ENCODE measurements at places on chromosomes 1 and 21.

GRCh38 chr1:241869022-241869421, 21.0 kb downstream of the EXO1 start:
- no peak for DNase-seq

- DNase-seq: no peak
These were observed 56.0 kb downstream of the PTPRU start for GRCh38 chr1:29292344-29292743.

DNA sequence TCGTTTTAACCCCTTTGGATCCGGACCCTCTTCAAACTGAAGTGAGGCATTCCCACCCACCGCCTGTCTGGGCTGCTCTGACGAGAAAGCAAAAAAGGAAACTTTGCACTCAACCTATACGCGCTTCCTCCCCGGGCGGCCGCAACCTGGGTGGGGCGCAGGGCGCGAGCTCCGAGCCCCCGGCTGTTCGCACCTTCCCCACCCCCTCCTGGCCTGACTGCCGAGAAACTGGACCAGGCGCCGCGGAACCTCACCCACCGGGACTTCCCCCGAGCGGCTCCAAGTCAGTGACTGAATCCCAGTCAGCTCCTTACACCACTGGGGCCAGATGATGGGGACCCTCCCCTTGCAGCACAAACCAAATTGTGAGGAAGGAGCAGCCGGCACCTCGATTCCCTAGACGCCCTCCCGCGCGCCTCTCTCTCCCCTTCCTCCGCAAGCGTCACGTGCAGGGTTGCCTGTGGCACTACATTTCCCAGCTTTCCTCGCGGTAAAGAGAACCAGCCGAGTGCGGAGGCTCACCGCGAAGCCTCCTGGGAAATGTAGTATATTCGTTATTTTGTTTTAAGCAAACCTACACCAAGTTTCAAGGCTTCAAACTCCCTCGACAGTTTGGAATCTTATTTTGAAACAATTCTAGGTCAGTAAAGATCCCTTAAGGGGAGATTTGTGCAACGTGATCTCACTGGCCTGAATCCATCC, at the start of gene RAB29:
Gene RAB29, minus strand, starts transcription at position 468 of the 702 bp plus-strand sequence. CDS start 526 bp downstream, outside the sequence.
- peak; percentile 78 for DNase-seq

DNA sequence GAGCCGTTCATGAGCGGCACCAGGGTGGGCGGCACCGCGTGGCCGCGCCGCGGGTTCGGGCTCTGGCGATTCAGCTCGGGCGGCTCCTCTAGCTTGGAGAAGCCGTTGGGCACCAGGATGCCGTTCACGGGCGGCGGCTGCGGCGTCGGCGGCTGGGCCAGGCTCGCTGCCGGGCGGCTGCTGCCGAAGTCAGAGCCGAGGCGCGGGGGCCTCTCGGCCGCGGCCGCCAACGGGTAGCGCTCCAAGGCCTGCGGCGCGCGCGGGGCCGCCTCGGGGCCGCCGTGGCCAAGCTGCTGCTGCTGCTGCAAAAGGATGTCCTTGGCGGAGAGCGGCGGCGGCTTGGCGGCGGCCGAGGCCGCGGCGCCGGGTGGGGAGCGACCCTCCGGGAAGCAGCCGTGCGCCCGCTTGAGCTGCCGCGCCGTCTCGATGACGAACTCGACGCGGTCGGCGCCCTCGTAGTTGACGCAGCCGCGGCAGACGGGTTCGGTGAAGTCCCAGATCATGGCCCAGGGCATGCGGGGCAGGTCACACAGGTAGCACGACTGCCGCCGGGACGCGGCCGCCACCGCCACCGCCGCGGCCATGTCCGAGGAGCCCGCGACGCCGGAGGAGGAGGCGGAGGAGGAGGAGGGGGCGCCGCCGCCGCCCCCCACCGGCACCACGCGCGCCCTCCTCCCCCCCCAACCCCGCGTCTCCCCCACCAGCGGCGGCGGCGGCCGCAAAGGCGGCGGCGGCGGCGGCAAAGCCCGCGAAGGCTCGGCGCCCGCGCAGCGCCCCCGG, 877 bp downstream of the IRF2BP2 start:
- peak; percentile 21 for DNase-seq

- DNase-seq: peak; percentile 95
These were observed 4.5 kb upstream of the IER5 start for GRCh38 chr1:181083842-181084605.

DNA sequence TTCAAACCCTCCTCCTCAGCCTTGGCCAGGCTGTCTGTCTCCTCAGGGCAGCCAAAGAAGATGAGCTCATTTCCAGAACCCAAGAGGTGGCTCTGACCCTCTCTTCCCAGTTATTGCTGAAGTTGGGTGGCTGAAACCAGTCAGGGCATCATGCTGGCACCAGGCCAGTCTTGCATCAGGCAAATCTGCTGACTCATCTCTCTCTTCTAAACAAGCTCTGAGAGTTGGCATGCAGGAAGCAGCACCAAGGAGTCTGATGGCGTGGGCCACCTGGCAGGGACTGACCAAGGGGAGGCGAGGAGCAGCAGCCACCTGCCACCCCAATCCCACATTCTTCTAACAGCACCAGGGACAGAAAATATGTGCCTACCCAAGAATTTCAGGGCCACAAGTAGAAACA, 104.8 kb upstream of the ATP1A1 start:
- peak; percentile 16 for DNase-seq

DNA sequence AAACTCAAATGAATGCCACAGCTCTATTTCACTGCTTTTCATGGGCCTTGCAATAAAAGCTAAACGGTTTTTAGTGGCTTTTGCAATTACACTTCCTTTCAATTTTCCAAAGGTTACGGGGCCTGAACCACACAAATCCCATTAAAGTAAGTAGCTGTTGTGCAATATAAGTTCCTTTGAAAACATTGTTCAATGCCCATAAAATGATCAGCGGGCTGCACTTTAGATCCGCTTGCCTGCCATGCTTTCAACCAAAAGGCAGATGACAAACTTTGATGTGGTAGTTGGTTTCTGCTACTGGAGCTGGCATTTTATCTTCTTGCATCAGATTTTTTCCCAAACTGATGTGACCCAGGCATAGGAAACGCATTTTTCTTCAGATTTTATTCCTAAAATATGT, 50.2 kb downstream of the PRRX1 start:
- peak; percentile 25 for DNase-seq

- DNase-seq: no peak
These were observed 74.6 kb upstream of the CSF3R start for GRCh38 chr1:36557041-36558000.

DNA sequence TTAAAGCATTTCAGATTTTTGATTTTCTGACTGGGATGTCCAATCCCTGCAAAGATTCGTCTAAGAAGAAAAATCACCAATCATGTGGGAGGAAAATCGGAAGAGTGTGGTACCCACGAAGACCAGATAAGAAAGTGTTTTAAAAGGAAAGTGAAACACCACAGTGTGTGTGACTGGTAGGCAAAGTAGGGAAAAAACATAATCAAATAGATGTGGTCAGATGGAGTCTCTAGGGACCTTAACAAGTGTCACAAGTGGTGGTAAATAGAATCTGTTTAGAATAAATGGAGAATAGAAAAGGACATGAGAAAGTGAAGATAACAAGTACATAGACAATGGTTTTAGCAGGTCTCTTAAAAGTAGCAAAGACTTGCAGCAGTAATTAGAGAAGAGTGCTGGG, 154.6 kb downstream of the SLC30A10 start:
- DNase-seq: peak; percentile 13
